ENCODE measurements at places on chromosomes 1 and 21.
A peak's percentile ranks its signal among the peaks of the same experiment; 100 is the strongest.

GRCh38 chr1:160129046-160129445 is 13.5 kb downstream of the ATP1A2 start:
- DNase-seq, result no peak

- DNase-seq, result no peak
Observed at GRCh38 chr21:37532868-37533780, 166.6 kb downstream of the DYRK1A start.

DNA sequence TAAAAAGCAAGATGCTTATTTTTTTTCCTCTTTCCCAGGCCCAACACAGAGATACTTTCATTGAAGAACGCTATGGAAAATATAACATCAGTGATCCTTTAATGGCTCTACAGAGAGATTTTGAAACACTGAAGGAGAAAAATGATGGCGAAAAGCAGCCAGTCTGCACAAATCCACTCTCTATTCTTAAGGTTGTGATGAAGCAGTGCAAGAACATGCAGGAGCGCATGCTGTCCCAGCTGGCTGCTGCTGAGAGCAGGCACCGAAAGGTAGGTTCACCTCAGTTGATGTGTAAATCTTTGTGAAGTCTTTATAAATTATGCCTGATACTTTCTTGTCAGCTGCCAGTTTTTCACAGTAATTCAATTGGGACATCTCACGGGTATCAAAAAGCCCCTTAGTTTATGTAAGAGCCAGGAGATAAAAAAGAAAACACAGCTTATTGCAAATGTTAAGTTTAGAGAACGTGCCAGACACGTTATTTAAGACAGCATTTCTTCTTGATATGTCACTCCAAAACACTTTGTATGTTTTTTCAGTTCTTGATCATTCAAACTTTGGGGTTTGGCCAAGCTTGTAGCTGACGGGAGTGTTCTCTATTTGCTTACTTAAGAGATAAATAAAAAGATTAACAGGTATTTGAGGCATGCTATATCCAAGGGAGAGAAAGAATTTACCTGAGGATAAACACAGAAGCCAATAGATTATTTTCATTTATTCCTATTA is 53.1 kb downstream of the CTTNBP2NL start:
- DNase-seq, result no peak

DNA sequence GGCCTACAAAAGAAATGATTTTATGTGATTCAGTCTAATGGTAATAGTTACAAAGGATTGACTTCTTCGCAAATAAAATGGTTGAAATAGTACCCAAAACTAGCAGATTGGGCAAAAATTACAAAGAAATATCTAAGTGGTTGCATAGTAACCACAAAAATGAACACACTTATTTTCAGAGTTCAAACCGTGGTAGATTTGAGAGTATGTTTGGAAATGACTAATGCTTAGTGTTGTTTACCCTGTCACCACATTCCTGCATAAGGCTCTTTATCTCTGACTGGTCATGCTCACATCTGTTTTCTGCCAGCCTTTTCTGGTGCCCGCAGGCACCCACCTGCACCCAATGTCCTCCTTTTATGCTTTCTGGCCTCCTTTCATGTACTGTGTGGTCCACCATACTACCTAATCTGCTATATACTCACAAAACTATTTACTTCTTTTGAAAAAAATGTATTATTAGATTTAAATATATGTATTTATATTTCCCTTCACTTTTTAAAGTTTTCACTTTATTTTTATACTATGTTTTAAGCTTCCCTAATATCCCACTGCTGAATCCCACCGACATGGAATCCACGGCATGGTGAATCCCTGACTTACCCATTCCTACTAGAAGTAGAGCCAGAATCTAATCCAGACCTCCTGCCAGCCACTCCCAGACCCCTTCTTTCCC is 30.3 kb downstream of the PTPRC start:
- DNase-seq, result no peak

- DNase-seq, result no peak
Observed at GRCh38 chr21:35145626-35146233, 96.6 kb upstream of the RUNX1 start.

- DNase-seq, result no peak
Observed at GRCh38 chr1:229699613-229700267, 73.7 kb downstream of the URB2 start.

- DNase-seq, result no peak
Observed at GRCh38 chr1:227213426-227213825, 104.9 kb downstream of the CDC42BPA start.

- DNase-seq, result no peak
Observed at GRCh38 chr1:172398193-172398592, 22.3 kb upstream of the C1orf105 start.

DNA sequence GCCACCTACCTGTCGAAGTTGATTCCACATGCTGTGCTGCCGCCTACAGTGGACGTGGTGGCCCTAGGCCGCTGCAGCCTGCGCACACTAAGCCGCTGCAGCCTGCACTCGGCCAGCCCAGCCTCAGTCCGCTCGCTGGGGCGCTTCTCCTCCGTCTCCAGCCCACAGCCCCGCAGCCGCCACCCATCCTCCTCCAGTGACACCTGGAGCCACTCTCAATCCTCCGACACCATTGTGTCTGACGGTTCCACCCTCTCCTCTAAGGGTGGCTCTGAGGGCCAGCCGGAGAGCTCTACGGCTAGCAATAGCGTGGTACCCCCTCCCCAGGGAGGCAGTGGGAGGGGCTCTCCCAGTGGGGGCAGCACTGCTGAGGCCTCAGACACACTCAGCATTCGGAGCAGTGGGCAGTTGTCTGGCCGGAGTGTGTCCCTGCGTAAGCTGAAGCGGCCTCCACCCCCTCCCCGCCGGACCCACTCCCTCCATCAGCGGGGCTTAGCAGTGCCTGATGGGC is 46.9 kb downstream of the YARS1 start:
- no peak for DNase-seq

DNA sequence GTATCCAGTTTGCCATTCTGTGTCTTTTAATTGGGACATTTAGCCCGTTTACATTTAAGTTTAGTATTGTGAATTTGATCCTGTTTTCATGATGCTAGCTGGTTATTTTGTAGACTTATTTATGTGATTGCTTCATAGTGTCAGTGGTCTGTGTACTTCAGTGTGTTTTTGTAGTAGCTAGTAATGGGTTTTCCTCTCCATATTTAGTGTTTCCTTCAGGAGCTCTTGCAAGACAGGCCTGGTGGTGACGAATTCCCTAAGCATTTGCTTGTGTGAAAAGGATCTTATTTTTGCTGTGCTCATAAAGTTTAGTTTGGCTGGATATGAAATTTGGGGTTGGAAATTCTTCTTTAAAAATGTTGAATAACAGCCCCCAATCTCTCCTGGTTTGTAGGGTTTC is 69.2 kb upstream of the PDC start:
- DNase-seq, result no peak

DNA sequence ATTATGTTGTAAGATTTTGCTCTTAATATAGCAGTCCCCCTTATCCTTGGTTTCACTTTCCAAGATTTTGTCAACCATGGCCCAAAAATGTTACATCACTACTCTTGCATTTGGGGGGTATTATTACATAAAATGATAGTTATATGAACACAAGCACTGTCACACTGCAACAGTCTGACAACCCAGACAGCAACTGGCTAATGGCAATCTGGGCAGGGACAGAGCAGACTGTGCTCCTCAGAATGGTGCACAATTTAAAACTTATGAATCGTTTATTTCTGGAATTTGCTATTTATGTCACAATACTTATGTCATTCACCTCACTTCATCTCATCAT is 2.1 kb upstream of the IVNS1ABP start:
- DNase-seq, result no peak

- no peak for DNase-seq
Observed at GRCh38 chr1:54798769-54799641, 2.1 kb downstream of the TTC22 start.

DNA sequence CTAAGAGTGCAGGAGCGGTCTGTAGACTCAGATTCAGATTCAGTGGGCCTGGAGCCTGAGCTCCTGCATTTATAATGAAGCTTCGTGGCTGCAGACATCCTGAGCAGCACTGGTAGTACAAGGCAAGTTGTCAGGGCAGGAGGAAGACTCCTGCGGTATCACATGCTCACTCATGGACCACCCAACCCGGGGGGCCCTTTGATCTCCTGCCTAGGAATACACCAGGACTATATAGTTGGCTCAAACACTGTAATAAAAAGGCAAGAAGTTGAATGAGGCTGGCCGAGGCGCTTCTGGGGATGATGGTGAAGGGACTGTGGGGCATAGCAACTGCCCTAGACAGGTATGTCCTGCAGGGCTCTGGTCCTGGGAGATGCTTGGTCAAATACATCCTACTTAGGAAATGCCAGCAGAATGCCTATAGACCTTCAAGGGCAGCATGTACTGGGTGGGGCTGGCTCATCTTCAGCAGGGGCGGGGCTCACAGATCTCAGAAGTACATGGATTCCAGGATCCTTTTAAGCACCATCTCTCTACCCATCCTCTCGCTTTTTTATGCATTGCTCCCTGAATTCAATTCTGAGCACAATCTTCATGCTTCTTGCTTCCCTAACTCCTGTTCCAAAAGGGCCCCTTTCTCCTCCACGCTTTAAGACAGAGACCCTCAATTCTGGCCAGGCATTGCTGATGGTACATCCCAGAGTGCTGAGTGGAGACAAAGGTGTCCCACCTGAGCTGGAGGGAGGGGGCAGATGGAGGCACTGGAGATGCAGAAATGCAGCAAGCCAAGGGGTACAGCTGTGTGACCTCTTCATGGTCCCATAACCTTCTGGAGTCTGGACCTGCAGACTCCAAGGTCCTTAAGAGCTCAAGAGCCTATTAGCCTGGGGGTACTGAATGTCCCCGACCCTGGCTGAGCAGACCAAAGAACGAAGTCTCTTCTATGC is 2.1 kb upstream of the RAP1GAP start:
- DNase-seq, result no peak

DNA sequence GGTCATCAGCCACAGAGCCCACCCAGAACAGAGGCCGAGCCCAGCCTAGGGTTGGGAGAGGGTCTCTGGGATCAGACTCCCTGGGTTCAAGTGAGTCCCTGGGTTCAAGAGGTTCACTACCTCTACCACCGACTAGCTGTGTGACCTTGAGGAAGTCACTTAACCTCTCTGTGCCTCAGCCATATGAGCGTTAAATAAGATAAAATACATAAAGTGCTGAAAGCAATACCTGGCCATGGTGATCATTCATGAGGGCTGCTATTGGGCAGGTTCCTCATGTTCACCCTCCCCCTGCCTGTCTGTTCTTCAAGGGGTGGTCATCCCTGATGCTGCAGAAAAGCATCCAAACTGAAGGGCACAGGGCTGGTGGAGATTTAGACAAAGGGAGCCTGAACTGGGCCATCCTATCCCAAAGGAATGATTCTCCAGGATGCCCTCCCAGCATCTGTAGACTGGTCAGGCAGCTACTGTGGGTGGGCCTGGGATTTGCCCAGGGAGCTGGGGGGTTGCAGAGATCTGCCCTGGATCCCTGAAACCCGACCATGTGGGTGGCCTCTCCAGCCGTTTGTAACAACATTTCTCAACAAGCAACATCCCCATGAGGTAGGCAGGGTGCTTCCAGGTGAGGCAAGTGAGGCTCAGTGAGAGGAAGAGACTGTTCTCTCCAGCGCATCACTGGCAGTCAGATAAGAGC is 196.6 kb downstream of the MATN1 start:
- DNase-seq, result no peak

DNA sequence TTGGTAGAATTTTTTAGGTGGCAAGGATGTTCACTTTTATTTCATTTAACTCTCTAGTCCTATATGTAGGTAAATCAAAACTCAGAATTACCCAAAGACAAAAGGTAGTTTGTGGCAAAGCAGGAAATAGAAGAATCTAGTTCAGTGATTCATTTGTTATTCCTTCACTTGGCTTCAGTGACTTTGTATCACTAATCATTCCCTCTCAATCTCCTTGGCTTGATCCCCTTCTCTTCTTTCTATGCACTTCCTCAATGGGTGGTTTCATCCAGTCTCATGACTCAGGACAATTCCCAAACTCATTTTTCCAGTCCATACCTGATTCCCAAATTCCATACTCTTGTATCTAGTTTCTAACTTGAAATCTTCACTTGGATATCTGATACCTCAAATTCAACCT is 64.9 kb downstream of the PRKACB start:
- DNase-seq, result no peak

DNA sequence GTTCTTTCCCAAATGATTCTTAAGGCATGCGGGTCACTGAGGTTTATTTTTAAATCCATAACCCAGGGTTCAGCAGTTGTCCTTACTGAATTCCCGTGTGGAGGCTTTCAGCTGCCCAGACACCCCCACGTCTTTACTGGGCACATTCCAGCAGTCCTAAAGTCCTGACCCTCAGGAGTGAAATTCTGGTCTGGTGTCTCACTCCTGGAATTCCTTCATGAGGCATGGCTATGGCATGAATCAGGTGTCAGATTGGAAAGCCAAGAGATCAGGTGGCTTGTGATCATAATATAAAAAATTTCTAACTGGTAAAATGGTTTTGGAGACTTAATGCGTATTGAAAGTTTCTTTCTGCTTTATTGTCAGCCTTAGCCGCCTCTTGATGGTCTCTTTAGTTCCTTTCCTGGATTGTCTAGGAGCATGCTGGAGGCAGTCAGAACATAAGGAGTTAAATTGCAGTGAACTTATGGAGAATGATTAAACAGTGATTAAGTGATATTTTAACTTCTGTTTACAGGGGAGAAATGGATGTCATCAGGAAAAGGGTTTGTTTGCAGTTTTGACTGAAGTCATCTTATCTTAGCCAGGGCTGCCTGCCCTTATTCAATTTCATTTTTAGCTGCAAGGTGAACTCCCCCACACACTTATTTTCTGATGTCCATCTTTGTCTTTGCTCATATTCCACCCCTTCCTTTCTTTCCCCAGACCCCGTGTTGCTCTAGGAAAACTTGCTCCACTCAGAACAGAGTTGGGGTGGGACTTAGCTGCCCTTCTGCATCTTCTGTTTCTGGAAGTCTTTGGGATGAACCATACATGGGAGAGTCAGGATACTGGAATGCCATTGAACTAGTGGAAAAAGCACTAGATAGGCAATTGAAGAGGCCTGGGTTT is 25.7 kb upstream of the MACF1 start:
- DNase-seq, result no peak

GRCh38 chr1:245800901-245801605 is 646.3 kb downstream of the KIF26B start:
- DNase-seq, result no peak

DNA sequence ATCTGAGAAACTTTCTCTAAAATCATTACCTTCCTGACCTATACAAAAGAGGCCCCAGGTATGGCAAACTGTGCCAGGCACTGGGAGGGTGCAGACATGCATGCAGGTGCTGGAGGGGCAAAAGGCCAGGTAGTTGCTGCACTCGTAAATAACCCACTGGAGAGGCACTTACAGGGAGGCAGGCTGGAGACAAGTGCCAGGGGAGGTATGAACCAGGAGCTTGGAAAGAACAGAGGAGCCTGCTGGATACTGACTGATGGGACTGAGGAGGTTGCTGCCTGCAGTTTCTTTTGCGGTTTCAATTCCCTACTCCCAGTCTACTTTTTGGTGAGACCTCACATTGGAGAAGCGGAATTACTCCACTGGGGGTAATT is 113.9 kb downstream of the DSCAM start:
- no peak for DNase-seq

- DNase-seq, result peak; percentile 63
Observed at GRCh38 chr1:38005195-38006007, at the start of gene FHL3. FHL3 (minus strand) TSS chr1:38005514; CDS start chr1:37999412, 6,102 bp downstream.

- DNase-seq, result no peak
Observed at GRCh38 chr1:84174051-84174556, 30.0 kb downstream of the PRKACB start.

All from substantia nigra (tissue), 51 donors.